ENCODE measurements at places on chromosomes 7 and 10.

GRCh38 chr7:1753564-1753867 is 83.4 kb downstream of the ELFN1 start:
- DNase-seq: no peak

- DNase-seq: no peak
Observed at GRCh38 chr7:130845581-130846085, 111.6 kb upstream of the KLF14 start.

GRCh38 chr7:84658286-84658685 is 463.7 kb upstream of the SEMA3A start:
- no peak for DNase-seq

DNA sequence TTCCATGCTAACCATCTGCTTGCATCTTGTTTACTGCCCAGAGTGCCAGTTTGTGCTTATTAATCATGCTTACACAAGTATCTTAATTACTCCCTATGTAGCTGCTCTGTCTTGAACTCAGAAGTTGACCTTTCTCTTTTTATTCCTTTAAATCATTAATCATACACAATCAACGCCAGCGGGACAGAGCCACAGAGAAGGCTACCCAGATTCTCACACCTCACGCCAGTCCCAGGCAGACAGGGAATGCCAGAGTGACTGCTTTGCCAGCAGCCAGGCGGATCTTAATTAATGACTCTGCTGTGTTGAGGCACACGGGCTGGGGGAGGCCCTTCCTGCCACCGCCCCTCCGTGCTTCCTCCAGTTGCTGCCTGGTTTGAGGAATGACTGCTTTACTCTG is 229.4 kb downstream of the LRMDA start:
- no peak for DNase-seq

DNA sequence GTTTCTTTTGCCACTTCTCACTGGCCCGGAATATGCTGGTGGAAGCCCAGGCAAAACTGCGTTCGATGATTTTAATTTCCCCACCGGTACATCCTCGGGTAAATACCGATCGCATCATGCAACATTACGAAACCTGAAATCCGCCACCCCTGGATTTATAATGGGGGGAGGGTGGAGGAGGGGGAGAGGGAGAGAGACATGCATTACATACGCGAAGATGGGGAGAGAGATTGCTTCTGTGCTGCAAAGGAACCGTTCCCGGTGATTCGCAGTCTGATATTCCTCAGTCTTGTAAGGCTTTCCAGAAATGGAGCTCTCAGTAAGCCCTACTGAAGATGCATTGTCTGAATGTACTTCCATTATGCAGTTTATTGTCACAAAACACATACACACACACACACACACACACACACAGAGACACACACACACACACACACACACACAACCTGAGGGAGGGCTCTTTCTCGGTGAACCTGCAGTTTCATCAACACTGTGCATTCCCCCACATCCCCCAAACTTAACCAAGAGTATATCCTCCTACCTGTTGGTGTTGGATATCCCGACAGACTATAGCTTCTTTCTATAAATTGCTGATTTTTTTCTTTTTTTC is 741 bp downstream of the GPR85 start:
- DNase-seq: no peak

DNA sequence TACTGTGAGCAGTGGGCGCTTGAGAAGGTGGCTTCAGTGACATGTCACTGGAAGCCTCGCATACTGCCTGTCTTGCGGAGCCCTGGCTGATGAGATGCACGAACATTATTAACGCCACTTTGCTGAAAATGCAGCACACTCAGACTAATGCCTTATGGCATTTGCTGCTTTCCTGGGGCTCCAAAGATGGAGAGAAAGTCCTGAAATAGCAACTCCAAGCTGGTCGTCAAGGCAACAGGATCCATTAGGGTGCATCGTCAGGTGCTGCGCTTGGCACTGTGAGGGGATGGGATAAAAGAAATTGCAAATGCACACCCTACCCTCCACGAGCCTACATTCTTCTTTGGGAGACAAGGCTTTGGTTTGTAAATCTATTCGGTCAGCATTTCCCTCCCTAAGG is 592.5 kb downstream of the TYW1 start:
- DNase-seq: no peak

- no peak for DNase-seq
Observed at GRCh38 chr10:12849319-12850181, 152.0 kb downstream of the CCDC3 start.

DNA sequence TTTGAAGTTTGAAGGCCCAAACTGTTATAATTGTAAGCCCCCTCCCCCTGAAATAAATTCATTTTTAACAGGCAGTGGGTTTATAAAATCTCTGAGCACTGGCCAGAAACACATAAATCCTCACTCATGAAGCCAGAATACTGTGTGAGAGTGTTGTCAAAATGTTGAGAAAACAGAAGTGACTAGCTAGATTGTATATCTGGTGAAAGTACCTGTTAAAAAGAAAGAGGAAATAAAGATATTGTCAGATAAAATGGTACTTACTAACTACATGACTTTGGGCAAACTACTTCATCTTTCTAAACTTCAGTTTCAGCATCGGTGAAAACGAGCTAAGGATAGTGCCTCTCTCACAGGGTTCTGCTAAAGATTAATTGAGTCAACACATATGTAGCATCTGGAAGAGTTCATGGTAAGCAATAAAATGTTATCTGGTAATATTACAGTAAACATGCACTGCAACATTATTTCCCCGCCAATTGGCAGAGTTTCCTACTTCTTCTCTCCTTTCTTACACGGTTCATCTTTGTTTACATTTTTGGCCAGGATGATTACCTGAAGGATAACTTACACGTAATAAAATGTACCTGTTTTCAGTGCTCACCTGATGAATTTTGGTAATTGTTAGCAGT is 202.5 kb upstream of the CHRM2 start:
- no peak for DNase-seq

DNA sequence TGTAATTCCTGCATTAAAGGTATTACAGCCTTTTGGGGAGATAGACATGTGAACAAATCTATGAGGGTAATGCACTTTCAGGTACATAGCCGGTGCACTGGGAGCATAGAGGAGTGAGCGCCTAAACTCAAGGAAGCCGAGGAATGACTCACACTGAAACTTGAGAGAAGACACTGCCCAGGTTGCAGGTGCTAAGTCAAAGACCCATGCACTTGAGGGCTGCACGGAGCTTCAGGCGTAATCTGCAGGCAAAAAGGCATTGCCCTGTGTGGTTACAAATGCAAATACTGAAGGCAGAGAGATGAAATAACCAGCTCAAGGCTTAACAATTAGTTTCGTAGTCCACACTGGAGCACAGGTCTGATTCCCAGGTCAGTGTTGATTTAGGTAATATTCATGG is 51.0 kb upstream of the OSBPL3 start:
- DNase-seq: no peak

DNA sequence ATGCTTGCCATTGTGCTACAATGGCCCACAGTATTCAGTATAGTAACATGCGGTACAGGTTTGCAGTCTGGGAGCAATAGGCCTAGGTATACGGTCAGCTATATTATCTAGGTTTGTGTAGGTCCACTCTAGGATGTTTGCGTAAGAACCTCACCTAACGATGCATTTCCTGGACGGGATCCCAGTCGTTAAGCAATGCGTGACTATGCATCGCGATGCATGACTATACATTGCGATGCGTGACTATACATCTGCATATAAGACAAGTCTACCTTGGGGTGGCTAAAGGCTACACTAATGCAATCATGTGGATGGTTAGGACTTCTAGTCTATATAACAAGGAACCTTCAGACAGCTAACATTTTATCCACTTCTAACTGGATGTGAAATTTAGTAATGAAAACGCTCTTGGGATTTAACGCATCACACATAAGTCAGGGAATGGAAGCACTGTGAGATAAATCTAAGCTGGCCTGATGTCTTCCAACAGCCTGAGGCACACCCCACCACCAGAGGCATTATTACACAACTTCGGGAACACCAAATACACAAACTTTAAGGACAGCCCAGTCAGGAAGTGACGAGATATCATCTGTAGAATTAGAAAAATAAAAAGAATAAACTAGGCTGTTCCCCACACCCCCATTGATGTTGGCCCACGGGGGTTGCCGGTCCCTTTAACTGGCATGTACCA is 9.2 kb downstream of the GNA12 start:
- no peak for DNase-seq

DNA sequence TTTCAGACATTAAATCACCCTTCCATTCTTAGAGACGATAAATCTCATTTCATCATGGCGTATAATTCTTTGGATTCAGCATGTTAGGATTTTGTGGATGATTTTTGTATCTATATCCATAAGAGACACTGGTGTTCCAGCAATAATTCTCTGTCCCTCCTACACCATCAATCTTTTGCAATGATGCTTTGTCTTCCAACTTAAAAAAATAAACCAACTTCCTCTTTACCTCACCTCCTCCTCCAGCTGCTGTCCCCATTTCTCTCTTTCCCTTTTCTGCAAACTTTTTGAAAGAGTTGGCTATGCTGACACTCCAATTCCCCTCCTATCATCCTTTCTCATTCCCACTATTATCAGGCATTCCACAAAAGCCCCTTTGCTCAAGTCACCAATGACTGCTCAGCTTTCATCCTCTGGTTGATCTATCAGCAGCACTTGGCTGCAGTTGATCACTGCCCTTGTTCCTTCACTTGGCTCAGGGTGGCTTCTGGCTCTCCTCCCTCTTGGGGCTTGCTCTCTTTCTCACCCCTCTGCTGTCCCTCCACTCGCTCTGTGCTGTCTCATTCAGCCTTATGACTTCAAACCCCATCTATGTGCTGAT is 130.0 kb downstream of the ARHGAP22 start:
- DNase-seq: peak; percentile 4

DNA sequence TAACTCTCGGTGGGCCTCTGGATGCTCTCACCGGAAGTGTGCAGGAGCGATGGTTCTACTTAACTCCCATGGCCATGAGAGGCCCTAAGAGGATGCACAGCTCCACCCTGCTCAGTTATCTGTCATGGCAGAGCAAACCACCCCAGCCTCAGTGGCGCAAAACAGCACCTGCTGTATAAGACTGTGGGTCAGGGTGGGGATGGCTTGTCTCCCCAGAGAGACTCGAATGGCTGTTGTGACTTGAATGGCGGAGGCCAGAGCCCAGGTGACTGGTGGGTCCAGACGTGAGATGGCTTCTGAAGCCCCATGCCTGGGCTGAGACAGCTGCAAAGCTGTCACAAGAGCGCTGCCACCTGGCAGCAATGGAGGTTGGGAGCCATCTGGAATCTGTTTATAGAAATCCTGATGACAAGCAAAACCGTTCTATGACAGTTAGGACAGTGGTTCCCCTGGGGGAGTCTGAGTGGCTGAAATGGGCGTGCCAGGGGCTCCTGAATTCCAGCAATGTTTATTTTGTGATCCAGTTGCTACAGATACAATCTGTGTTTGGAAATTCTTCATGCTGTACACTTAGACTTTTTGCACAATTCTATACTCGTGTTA is 490.5 kb downstream of the TCERG1L start:
- DNase-seq: no peak

DNA sequence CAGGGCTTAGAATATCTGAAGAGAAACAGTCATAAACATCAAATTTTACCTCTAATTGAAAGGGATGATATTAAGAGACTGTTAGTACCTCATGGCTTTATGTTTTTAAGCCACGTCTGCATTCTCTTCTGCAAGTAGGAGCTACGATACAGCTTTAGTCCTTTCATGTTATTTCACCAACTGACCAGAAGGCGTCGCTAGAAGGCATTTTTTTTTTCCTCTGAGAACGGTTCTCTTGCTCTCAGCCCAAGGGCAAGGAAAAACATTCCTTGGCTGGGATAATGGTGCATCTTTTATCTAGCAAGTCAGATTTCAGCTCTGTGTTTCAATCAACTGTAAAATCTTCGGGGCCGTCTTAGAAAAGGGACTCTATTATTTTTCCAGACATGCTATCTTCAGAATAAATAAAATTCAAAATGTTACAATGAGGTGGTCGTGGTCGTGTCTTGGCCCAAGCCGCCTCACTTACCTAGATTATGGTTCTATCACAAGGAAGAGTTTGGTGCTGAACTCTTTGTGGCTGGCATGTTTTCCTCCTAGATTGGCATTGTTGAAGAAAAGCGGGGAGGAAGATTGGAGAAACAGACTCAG is 41.6 kb upstream of the LYZL2 start:
- DNase-seq: no peak

DNA sequence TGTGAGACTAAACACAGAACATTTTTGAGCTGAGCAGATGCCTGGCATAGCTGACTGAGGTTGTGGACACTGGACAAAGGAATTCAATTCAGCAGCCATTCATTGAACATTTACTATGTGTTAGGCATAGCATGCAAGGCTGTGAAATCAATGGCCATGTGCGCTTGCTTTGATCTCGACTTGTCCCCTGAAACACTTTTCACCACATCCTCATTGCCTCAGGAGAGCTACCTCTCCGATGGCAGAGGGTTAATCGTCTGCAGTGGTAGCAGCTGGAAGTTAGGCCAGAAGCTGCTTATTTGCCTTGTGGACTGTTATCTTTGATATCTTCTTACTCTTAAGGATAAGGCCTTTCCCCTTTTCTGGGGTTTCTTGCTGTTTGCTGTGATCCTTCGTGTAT is 297.8 kb downstream of the AUTS2 start:
- DNase-seq: no peak

- no peak for DNase-seq
Observed at GRCh38 chr7:26792576-26792975, 71.8 kb downstream of the SKAP2 start.

- DNase-seq: no peak
Observed at GRCh38 chr10:79081353-79082034, 12.7 kb downstream of the ZMIZ1 start.

GRCh38 chr7:23907012-23907411 is 197.0 kb downstream of the STK31 start:
- DNase-seq: no peak

DNA sequence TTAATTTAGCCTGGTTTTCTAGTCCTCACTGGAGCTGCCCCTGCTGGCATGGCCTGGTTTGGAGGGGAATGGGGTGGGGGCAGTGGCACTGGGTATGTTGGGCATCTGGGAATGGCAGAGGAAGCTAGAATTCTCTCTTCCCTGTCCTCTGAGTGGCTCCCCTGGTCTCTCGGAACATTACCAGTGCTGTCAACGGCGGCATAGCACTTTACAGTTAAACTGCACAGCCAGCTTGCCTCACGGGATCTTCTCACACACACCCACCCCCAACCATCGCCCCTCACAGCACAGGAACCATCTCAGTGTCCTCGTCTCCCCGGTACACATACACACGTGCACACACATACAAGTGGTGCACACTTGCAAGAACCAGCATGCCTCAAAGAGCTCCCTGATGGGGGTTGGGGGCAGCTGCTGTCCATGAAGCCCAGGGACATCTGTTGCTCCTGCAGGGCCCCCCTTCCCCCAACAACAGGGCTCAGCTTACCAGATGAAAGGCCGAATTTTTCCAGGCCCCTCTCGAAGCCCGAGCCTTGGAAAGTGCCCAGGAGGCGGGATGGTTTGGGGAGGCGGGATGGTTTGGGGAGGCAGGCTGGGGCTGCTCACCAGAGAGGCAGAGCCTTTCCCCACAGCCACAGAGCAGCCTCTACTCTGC is 41.0 kb downstream of the TSPAN15 start:
- no peak for DNase-seq

All from stimulated activated CD8-positive, alpha-beta memory T cell treated with anti-CD3 and anti-CD28 coated beads, Interleukin-4, amount 100 ng/mL, for 48 hours (primary cell).